ENCODE measurements at places on chromosomes 6 and 20.

DNA sequence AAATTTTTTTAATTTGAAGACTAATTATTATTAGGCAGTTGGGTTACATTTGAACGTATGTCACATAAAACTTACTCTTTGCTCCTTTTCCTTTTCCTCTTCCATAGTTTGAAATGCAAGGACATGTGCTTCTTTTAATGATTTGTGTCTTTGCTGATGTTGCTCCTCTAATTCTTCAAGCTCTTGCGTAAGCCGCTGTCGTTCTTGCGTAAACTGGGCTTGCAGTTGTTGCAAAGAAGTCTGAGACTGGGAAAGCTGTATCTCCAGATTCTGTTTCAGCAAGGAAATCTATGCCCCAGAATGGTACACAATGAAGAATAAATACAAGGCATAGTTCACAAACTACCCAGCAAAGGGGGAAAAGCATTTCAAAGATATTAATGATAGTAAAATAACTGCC lies 45.1 kb upstream of the MCM9 start:
- no peak for DNase-seq

GRCh38 chr6:84360039-84360438 lies 132.6 kb upstream of the CEP162 start:
- DNase-seq, result no peak

DNA sequence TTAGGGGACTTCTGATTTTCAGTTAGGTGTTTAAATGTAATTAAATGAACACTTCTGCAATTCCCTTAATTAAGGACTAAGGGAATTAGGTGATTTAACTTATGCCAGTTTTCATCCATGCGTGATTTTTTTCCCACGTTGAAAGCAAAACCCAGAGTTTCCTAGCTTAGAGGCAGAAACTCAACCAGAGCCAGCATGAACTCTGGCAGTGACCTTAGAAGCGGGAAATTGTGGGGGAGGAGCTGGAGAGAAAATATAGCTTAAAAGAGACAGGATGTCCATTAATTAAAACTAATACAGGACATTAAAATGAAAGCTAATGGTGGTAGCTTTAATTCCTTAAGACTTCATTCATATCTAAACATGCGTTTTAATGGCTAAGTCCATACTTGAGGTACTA lies 41.6 kb downstream of the IYD start:
- no peak for DNase-seq

DNA sequence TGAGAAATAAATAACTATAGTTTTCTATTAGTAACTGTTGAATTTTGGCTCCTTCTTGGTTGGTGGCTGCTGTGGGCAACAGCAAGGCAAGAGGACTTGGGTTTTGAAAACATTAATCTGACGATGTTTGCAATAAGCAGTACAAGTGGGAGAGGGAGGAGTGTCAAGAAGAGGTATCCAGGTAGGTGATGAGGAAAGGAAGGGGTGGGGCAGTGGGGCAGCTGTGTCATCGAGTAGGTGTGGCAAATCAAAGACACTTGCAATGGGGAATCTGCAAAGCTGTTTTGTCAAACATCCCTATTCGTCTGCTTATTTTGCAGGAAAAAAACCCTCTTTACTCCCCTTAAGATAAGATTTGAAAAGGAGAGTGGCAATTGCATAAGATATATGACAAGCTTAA lies 171.9 kb upstream of the MAP3K7 start:
- no peak for DNase-seq

- DNase-seq, result no peak
Observed at GRCh38 chr6:127497410-127497809, 21.7 kb downstream of the MTCL3 start.

GRCh38 chr6:11188161-11188915 lies 44.1 kb downstream of the NEDD9 start:
- DNase-seq, result no peak

DNA sequence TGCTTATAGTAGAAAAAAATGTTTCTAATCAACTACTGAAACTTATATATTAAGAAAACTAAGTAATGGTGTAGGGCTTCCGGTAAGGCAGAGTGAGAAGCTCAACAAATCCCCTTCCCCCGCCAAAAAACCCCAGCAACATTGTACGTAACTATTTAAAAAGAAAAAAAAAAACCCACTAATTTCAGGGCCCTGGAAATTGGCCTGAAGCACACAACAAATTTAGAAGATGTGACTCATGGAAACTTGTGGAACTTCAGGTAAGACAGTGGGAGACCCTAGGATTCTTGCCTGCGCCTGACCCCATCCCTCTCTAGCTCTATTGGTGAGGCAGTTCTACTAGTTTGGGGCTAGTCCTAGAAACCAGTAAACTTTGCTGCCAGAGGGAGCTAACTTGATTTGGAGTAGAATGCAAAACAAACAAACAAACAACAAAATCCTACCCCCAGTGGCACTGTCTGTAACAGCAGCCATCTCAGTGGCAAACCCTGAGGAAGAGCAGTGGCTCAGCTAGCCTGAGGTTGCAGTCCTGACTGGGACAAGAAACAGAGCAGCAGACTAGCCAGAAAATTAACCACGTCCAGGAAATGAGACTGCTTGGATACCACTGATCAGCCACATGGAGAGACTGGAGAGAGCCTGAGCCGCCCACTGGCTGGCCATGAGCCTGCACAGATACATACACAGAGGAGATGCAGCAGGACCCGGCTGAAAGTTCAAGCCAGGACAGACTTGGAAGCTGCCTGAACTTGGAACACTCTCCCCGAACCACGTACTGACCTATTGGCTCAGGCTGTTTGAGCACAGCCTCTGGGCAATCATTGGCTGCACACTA lies 135.1 kb downstream of the TBXT start:
- no peak for DNase-seq

GRCh38 chr6:122839906-122840305 lies 50.8 kb downstream of the SMPDL3A start:
- DNase-seq, result no peak

GRCh38 chr6:79111549-79111948 lies 33.5 kb upstream of the PHIP start:
- no peak for DNase-seq
